Common myeloid progenitor, CD34-positive (primary cell): ENCODE measurements at places on chromosomes 3 and 15.

DNA sequence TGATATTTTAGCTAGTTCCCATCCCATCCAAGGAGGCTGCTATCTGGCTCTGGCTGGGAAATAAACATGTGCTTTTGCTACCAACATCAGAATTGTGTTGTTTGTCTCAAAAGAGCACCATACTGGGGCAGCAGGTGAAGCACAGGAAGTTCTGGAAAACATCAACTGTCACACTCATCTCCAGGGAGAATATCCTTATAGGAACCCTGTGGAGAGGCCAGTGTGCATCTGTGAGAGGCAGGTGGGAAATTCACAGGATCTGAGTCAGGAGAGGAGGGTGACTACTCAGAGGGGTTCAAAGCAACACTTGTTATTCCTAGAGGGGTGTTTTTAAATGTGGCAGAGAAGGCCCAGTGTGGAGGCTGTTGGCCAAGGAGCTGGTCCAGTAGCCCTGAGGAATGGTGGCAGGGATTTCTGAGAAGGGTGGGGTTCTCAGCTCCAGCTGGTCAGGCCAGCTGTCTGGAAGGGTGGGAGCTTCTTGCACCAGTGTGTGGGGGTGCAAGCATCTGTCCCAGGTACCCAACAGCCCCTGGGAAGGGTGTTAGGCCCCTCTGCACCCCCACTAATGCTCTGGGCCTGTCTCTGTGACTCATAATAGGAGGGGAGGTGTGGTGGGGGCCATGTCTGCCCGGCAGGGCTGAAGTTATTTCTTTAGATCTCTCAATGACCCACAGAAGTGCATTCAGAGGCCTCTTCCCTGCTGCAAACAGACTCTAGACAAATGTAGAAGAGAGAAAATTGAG lies 28.7 kb downstream of the RPSA start:
- no peak for DNase-seq

GRCh38 chr3:66195347-66195783 lies 25.4 kb upstream of the SLC25A26 start:
- DNase-seq = peak; percentile 58

DNA sequence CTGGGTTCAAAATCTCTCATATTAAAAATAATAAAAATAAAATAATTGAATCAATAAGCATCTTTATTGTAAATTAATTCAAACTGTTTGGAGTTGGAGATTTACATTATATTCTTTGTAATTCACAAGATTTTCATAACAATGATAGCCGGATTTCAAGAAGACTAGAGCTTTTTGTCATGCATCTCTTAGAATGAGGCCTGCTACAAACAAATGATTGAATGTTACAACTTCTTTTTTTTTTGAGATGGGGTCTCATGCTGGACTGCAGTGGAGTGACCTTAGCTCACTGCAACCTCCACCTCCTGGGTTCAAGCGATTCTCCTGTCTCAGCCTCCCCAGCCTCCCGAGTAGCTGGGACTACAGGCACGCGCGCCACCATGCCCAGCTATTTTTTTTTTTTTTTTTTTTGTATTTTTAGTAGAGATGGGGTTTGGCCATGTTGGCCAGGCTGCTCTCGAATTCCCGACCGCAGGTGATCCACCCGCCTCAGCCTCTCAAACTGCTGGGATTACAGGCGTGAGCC lies 3.5 kb downstream of the SLTM start:
- no peak for DNase-seq

DNA sequence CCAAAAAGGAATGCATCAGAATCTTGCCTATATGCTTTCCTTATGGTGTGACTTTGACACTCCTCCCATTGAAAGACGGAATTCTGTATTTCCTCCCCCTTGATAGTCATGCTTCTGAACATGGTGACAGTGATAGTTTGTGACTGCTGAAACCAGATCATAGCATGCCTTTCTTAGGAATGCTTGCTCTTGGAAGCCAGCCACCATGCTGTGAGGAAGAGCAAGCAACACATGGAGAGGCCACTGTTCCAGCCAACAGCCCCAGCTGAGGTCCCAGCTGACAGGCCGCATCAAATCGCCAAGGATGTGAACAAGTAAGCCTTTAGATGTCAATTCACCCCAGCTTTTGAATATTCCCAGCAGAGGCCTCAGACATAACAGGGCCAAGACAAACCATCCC lies 100.1 kb downstream of the IGF2BP2 start:
- DNase-seq = no peak

DNA sequence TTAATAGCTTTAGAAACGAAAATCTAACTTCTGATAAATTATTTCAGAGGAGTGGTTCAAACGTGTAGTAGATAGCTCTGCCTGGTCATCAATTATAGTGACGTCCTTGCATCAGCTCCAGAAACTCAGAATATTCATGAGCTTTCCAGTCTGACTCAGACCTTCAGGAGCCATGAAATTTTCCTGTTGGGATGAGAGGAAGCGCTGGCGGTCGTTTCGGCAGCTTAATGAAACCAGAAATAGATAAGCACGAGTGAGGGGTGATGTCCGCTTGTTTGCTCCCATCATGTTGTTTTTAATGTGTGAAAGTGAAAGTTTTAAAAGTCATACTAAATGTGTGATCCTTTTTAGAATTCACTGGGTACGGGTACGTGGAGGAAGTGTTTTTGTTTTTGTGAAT lies 141.1 kb downstream of the PGPEP1L start:
- DNase-seq = no peak

DNA sequence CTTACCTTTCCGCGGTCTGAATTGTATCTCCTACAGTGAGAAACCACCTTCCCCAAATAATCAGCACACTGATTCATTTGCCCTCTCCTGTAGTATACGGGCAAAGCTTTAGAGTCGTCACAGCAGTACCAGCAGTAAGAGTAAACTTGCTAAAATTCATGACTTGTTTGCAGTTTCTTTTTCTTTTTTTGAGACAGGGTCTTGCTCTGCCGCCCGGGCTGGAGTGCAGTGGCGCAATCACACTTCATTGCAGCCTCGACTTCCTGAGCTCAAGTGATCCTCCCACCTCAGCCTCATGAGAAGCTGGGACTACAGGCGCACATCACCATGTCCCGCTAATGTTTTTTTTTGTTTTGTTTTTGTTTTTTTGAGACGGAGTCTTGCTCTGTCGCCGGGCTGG lies 11.9 kb downstream of the SCAMP5 start:
- no peak for DNase-seq

DNA sequence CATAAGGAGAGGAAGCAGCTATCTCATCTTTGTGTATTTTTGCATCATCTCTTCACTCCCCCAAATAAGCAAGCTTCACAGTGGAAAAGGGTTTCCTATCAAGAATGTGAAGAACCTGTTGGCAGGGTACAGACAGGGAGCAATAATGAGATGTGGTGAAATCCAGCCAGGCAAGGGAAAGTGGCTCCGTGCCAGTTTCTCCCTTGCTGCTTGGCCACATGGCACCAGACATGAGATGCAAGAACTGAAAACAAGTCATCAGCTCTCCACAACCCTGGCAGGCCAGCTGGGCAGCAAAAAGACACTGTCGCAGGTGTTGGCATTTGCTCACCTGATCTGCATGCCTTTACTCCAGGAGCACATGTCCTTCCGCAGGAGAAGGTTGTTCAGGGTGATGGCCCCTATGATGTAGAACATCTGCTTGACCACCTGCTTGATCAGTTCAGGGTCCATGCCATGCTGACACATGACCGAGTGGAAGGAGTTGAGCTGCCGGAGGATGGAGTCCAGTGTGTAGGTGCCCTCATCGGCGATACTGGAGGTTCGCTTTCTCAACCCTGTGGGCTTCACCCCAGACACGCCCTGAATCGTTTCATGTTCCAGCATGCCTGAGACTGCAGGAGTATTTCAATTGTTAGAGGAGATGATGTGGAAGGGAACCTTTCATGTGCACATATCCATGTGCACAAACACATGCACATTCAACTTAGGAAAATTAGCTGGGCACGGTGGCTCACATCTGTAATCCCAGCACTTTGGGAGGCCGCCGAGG lies 23.3 kb upstream of the MYO5C start:
- no peak for DNase-seq

- DNase-seq = no peak
Observed at GRCh38 chr3:50221051-50221410, 15.0 kb upstream of the GNAI2 start.

DNA sequence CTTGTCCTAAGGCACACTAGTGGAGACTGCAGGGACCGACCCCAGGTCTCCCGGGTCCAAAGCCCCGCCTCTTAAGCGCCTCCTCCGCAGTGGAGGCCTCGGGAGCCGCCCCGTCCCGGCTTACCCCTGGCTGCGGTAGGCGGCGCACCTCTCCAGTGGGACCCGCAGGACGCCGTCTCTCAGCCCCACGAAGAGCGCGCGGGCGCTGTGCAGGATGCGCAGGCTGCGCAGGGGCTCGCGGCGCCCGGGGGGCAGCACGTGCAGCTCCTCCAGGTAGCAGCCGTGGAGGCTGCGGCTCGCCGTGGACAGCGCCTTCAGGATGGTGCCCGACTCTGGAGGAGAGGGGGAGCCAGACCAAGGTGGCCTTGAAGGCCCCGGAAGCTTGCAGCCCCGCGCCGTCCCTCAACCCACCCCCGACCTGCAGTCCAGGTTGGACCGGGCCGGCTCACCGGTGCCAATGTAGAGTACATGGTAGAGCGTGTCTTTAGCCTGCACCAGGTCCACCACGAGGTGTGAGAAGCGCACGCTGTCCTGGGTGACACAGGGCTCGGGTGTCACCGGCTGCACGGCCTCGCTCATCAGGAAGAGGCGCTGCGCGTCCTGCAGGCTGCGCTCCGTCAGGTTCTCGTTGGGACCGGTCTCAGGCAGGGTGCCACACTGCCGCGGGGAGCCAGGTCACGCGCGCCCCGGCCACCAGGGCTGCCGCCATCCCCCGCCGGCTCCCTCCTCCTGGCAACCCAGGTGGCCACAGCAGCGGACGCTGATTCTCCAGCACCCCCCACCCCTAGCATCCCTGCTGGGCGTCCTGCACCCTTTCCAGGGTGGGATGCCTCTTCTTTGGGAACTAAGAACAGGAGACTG lies 105.5 kb downstream of the SEMA5B start:
- peak; percentile 80 for DNase-seq

- no peak for DNase-seq
Observed at GRCh38 chr15:53434174-53434678, 325.2 kb downstream of the WDR72 start.

GRCh38 chr3:188133219-188133618 lies 20.7 kb upstream of the LPP start:
- no peak for DNase-seq

- peak; percentile 87 for DNase-seq
Observed at GRCh38 chr3:158713094-158713499, 19.2 kb downstream of the RARRES1 start.

- no peak for DNase-seq
Observed at GRCh38 chr15:80264031-80264430, 12.0 kb upstream of the CTXND1 start.

DNA sequence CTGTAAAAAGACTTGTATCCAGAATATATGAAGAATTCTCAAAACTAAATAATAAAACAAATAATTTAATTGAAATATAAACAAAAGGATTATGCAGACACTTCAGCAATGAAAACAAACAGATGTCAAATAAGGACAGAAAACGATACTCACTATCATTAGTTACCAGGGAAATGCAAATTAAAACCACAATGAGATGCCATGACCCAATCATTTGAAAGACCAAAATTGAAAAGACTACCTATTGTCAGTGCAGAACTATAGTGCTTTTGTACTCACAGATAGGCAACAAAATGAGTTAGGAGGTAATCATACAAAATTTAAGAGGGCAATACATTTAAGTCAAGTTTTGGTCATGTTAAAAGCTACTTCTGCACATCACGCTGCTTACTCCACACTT lies 31.6 kb upstream of the OR5K4 start:
- DNase-seq = no peak

DNA sequence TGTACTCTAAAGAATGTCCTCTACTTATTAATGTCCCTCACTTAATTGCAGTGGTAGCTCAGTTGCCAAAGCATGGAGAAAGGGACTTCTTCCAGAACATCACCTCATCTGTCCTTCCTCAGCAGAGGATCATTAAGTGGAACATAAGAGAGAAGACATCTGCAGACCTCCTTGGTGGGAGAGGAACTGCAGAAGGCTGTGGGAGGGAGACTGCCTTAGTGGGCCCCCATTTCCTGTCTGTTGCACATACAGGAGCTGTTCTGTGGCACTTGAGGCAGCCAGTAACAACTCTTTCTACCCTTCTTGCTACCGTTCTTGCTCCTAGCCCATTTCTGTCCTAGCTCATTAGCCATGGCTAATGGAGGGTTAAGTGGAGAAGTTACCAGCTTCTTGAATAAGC lies 33.6 kb downstream of the HPS3 start:
- DNase-seq = peak; percentile 17

DNA sequence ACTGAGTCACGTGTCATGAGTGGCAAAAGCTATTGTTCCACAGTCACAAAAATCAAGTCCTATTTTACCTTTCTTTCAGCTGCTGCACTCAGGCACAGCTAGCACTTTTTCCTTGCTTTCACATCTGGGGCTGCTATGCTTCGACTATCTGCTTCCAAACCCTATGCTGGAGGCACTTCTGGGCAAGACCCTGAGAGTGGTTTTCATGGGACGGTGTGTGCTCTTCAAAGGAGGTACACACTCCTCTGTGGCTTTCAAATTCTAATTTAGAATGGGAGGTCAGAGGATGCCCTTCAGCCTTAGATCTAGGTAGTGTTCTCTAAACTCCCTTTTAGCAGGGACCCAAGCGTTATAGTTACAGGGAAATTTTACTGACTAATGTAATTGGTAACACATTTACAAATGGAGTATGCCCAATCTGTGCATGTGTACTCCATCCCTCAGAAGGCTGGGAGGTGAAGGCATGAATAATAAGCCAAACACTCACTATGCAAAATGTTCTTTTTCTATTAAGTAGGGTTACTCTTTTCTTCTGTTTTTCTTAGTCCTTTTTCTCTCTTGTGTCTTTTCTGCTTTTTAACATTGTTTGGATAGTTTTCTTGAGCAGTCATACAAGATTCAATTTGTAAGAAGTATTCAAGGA lies 188.3 kb downstream of the LSAMP start:
- DNase-seq = no peak

DNA sequence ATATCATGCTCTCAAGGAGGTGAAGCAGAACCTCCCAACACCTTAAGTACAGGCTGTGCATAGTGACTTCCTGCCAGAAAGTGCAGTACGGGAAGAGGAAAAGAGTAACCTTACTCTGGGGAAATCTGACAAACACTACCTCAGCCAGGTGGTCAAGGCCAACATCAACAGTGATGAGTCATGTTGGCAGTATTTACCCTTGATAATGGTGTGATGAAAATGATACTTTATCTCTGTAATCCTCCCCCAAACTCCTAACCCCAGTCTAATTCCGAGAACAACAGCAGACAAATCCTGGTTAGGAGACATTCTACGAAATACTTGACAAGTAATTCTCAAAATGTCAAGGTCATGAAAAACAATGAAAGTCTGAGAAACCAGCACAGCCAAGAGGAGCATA lies 26.5 kb downstream of the ANKDD1A start:
- DNase-seq = no peak
